Stimulated activated CD4-positive, alpha-beta T cell treated with anti-CD3 and anti-CD28 coated beads, Interleukin-4, amount 100 ng/mL, for 1 hour (primary cell): ENCODE measurements at places on chromosomes 4 and X.

DNA sequence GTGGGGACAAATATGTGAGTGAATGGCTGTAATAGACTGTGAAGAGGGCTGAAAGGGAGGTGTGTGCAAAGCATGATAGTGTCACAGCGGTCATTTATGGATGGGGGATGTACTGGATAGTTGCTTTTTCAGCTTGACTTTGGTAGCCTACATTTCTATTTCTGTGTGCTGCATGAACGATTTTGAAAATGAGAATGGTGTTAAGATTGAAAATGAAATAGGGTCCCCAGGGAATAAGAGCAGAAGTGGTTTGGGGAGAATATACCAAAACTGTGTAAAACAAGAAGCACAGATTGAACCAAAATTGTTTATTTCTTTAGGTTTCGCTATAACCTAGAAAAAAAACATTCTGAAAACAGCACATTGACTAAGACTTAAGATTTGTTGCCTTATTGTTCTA lies 58.8 kb upstream of the CLNK start:
- DNase-seq: no peak

DNA sequence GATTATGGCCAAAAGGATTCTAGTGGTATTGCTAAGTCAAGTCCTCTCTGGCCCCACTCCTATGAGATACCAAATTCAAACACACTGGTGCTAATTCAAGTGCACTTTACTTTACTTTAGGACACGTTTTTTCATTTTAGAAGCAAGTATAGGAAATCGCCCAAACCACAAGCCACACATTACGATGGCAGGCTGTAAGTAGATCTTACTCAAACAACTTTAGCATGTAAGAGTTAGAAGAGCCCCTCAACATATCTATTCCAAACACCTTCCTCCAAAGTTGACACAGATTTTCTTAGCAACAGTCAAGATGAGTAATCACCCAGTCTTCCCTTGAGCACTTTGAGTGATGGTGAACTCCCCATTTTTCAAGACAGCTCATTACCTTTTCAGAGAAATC lies 43.6 kb downstream of the DRD5 start:
- DNase-seq: no peak

- no peak for DNase-seq
Observed at GRCh38 chrX:132486599-132487178, 2.1 kb downstream of the MBNL3 start.

DNA sequence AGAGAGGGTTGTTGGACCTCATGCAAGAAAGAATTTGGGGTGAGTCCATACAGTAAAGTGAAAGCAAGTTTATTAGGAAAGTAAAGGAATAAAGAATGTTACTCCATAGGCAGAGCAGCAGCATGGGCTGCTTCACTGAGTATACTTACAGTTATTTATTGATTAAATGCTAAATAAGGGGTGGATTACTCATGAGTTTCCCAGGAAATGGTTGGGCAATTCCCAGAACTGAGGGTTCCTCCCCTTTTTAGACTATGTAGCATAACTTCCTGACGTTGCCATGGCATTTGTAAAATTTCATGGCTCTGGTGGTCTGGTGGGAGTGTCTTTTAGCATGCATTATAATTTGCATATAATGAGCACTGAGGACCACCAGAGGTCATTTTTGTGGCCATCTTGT lies 16.7 kb downstream of the PPP4R3C start:
- DNase-seq: no peak

DNA sequence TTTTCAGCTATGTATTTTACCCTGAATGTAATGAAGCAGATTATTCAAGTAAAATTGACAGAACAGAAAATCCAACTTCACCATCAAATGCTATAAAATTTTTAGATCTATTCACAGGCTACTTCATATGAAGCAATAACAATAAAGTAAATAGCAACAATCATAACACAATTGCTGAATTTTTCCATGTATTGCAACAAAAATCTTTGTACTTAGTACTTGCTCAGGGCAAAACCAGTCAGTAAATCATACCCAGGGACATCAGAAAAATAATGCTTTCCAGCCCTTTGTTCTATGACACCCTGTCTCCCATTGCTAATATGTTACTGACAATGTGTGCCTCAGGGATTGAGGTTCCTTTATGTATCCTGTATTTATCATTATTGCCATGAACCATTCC lies 15.5 kb downstream of the TNIP3 start:
- DNase-seq: no peak

DNA sequence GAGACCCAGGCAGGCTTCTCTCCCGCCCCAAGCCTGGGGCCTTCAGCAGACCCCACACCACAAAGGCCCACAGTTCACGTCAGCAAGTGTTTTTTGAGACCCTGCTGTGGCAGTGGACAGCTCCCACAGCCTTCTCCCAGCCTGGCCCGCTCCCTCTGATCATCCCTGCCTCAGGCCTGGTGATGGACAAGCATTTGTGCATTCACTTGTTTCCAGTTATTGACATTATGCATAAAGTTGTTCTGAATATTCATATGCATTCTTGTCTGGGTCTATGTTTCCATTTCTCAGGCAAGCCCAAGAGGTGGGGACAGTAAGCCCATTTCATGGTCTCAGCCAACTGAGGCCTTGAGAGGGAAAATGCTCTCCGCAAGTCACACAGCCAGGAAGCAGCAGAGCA lies 14.7 kb downstream of the TRO start:
- no peak for DNase-seq

DNA sequence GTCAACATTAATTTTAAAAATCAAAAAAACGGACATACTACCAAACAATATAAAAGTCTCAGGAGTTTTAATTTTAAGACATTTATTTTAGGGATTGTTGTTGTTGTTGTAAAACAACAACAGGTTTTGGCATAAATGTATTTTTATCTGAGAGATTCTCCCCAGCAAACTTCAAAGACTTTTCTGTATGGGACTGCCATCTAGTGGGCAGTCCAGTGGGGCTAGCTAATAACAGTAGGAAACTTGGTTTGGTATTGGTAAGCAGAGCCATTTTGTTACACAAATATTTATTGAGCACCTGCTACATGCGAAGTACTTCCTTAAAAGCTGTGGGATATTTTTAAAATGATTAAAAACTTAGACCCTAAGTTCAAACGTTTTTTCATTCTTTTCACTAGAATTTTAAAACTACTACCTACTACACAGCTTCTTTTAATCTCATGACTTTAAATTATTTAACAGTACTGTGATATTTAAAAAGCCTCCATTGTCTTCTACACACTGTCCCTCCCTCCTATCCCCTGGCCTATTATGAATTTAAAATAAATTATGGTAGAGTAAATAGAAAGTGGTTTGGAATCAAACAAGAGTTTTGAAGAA lies 1028.4 kb upstream of the INTU start:
- DNase-seq: no peak

DNA sequence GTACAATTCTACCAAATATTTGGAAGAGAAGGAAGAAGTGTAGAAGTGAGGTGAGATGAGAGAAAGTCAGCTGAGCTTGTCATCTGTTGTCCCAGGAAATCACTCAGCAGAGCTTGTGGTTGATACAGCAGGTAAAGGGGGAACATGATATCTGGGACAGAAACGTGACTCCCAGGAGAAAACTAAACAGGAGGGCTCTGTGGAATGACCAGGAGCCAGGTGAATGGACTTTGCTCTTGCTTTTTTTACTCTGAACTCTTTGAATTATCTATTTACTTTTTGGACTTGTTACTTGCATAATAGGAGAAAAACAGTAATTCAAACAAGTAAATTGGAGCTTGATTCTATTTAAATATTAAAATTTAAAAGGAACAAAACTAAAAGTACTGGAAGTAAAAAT lies 555.6 kb upstream of the FRG1 start:
- DNase-seq: no peak

DNA sequence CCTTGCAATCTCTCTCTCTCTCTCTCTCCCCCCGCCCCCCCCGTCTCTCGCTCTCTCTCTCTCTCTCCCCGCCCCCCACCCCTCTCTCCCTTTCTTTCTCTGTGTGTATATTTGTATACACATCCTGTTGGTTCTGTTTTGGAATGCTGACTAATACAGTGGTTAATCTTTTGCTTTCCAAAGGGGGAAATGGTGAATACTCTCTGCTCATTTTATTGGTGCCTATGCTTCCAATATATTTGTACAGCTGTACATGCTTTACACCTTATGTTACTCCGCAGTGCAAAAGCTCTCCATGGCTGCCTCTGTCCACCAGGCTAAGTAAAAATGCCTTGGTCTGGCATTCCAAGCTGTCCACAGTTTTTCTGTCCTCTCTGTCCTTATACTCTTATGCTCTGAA lies 158.8 kb downstream of the RBMX2 start:
- no peak for DNase-seq

GRCh38 chr4:110628663-110629213 lies 5.9 kb upstream of the PITX2 start:
- no peak for DNase-seq

GRCh38 chrX:107117993-107118321 lies 665 bp downstream of the RBM41 start:
- DNase-seq: no peak

DNA sequence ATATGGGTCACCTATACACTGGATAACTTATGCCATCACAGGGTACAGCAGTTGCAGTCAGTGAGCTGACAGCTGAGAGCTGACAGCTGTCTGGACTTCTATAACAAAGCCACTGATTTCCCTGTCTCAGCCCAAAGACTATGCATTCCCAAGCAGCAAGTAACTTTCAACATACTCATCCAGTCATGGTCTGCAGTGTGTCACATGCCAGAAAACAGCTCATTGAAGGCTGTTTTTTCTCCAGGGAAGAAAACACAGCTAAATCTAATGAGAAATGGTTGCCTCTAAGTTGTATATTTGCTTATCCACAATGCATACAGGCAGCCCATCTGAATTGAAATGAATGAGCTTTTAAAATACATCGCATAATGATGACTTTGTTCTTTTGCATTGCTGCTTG lies 6.3 kb downstream of the KIAA1210 start:
- no peak for DNase-seq

DNA sequence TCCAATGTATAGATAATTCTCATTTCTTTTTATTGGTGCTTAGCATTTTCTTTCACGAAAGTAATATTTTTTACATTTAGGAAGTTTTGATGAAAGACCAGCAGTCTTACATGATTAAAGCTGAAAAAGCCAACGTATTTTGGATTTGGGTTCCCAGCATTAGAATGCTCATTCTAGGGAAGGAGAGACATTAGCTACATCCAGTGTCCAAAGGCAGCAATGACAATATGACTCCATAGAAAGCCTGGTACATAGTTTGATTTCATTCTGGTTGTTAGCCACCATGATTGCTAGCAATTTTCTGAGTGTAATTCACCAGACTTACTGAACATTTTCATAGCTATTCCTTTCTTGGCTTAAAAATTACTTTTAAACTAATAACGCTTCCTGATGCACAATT lies 1397.5 kb downstream of the PCDH7 start:
- DNase-seq: no peak

- DNase-seq: no peak
Observed at GRCh38 chr4:95091272-95091671, 333.5 kb downstream of the BMPR1B start.

DNA sequence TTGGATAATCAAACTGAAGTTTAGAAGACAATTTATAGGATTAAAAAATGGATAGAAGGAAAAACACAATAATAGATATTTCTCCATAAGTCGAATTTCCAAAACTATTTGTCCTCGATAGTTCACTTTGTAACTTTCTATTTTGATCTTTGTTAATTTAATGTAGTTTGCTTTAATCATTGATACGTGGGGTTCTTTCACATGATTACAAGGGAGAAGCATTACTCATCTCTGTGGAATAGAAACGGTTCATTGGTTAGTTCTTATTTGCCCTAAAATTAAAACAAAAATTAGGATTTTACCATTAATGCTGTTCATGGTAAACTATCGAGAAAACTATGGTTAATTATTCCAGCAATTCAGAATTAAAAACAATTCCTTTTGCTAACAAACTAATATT lies 2.1 kb downstream of the TET2 start:
- no peak for DNase-seq

- DNase-seq: no peak
Observed at GRCh38 chr4:128459547-128459946, 171.9 kb upstream of the PGRMC2 start.

DNA sequence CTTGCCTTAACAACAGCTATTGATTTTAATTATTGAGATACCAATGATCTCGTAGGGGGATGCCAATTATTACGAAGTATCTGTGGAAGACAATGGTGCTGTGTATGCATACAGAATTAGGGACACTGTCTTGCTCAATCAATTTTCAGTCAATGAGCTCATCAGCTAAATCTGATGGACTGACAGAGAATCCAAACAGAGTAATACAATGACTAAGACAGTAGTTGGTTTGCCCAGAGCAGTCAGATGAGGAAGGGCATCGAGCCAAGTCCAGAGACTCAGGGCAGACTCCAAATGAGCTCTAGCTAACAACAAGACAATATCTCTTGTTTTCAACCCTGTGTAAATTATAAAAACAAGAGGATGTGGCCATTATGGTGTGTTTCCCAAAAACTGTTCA lies 14.7 kb upstream of the GSX2 start:
- no peak for DNase-seq

GRCh38 chr4:11869191-11869870 lies 440.6 kb upstream of the HS3ST1 start:
- no peak for DNase-seq

- DNase-seq: no peak
Observed at GRCh38 chrX:132778917-132779316, 179.5 kb downstream of the HS6ST2 start.

DNA sequence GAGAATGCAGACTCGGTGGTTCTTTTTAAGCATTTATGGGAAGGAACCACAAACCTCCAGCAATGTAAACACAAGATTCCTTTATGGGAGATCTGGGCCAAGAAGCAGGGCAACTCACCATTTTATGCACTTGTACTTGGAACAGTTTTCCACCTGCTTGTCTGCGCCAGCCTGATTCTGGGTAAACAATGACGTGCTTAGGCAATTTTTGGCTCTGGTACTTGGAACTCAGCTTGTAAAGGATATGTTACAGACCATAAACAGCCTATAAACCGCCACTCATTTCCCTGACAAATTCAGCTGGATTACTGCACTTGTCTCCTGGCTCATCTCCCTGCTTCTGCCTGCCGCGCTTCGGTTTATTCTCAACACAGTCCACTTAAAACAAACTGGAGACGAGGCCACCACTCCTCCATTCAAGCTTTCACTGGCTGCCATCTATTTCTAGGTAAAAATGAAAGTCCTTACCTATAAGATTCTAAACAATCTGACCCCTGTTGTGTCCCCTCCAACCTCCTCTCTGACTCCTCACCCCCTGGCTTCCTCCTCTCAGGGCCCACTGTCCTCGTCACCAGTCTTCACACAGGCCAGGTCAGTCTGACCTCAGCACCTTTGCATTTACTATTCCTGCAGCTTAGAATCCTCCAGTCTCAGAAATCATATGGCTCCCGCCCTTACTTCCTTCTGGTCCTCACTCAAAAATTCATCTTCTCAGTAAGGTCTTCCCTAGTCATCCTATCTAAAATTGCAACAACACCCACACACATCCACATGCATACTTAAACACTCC lies 205.9 kb upstream of the GALNT7 start:
- DNase-seq: no peak

DNA sequence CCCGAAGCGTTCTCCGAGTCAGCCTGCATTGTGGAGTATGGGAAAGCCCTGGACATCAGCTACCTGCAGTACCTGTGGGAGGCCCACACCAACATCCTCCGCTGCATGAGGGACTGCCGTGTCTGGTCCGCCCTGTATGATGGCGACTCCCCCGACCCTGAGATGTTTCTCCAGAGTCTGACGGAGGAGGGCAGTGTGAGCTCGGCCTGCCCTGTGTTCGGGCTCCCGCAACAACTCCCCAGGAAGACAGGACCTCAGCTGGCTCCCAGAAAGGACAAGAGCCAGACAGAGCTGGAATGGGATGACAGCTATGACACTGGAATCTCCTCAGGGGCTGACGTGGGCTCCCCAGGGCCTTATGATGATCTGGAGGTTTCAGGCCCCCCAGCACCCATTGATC lies 111.3 kb downstream of the GATB start:
- no peak for DNase-seq

GRCh38 chrX:21289232-21289631 lies 85.0 kb upstream of the CNKSR2 start:
- no peak for DNase-seq
